ENCODE measurements at places on chromosomes 5 and 9.

- DNase-seq: no peak
These were observed 152.1 kb downstream of the EFNA5 start for GRCh38 chr5:107518616-107519015.

DNA sequence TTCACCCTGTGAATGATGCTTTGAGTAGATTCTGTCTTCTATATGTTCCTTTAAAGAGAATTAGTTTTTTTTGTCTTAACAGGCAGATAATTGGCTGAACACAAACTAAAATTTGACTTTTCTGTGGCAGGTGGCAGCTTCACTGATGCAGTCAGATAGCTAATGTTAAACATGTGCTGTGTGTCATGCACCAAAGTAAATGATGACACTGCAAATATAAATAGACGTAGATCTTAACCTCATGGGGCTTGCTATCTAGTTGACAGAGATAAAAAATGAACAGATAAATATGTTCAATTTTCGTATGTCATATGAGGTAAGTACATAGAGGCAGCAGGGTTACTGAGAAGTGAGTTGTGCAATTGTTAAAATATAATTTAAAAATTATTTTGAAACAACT, 82.7 kb downstream of the PARP8 start:
- no peak for DNase-seq

GRCh38 chr9:121503444-121503843, 3.8 kb upstream of the GGTA1 start:
- no peak for DNase-seq

GRCh38 chr9:113153599-113153998, 2.8 kb downstream of the SLC31A2 start:
- no peak for DNase-seq

DNA sequence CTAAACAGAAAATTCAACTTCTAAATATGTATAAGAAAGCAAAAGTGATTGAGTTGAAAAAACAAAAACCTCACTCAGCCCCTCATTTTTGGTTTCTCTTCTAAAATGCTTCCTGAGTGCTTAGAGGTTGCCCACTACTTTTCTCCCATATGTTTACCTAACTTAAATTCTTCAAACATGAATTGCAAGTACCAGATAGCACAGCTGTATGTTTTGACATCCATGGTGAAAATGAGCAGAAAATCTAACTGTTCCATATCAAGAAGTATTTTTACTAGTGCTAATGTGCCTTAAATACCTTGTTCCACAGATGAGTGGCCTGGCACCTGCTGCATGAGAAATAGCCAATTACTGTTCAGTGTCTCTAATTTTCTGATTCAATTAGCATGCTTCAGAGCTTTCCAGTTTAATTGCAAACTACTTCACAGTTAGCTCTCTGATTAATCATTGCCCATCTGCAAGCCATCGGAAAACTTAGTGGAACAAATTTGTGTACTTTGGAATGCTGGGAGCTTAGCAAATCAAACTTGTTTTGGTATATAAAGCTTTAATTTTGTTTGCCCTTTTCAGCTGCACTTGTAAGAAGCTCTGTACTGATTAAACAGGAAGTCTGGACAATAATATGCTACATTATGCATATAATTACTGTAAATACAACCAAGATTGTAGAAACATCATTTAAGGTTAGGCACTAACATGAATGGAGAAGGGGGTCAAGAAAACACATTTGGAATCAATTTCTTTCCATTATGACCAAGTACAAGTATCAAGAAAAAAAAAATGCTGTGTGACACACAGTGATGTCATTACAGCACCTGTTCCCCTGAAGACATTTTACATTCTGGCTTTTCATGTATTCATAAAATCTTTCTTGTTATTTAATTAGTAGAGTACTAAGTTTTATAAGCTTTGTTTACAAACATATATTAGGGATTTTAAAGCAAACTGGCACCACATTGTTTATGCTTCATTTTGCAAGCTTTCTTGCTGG, 65.6 kb downstream of the POU5F2 start:
- DNase-seq: no peak

DNA sequence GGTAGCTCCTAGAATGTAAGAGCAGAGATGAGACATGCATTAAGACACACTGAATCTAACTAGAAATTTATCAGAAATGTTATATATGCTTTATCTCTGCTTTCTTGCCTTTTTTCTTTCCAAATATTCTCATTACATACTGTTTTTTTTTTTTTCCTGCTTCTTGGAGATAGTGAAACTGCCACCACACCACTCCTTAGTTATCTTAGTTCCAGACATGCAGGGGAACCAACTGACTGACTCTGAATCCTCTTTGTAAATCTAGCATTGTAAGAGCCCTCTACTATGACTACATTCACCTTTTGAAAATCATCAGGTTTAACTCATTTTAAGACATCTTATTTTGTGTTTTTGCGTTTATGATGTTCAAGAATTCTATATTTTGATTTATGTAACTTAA, 181.3 kb upstream of the ST8SIA4 start:
- no peak for DNase-seq

GRCh38 chr9:80797831-80798688, 891.3 kb downstream of the TLE1 start:
- DNase-seq: no peak

DNA sequence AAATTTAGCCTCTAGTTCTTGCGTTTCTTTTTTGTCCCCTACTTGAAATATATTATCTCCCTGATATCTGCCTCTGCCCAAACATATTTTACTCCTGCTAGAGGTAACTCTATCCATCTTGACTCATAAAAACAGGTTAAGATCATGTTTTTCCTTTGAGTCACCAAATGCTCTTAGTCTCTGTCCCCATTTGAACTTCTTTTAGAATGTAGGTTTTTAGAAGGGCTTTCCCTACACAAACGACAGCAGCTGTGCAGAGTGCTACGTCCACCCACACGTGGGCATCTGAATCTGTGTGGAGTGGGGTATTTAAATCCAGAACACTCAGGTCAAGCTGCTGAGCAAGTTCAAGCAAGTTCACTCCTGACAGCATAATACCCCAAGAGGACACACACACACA, 2.2 kb downstream of the HSD17B3 start:
- no peak for DNase-seq

DNA sequence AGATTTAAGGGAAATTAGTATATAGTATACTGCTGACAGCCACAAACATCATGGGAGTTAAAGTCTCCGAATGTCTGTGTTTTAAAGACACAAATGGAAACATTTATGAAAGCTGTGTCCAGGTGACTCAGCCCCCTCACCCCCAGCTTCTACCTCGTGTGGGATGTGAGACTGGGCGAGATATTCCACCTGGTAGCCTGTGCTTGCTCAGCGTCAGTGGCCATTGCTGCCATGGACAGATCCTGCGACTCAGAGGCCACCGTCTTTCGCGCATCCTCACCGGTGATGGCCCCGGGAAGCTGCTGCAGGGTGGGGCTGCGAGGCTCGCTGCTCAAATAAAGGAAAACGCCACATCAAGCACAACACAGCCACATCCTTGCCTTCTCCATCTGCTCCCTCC, 31.2 kb upstream of the EXOC3 start:
- peak; percentile 59 for DNase-seq

DNA sequence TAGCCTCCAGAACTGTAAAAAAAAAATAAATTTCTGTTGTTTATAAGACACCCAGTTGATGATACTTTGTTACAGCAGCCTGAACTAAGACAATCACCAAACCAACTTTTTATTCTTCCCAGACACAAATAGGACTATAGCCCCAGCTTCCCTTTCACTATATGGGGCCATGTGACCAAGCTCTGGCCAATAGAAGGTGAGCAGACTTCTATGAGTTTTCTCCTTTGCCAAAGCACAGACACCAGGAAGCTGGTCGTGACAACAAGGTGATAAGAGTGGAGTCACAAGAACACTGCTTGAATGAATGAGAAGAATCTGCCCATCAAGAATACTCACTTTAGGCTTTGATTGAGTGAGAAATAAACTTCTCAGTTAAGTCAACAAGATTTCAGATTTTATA, 217.7 kb downstream of the DEPDC1B start:
- DNase-seq: no peak

DNA sequence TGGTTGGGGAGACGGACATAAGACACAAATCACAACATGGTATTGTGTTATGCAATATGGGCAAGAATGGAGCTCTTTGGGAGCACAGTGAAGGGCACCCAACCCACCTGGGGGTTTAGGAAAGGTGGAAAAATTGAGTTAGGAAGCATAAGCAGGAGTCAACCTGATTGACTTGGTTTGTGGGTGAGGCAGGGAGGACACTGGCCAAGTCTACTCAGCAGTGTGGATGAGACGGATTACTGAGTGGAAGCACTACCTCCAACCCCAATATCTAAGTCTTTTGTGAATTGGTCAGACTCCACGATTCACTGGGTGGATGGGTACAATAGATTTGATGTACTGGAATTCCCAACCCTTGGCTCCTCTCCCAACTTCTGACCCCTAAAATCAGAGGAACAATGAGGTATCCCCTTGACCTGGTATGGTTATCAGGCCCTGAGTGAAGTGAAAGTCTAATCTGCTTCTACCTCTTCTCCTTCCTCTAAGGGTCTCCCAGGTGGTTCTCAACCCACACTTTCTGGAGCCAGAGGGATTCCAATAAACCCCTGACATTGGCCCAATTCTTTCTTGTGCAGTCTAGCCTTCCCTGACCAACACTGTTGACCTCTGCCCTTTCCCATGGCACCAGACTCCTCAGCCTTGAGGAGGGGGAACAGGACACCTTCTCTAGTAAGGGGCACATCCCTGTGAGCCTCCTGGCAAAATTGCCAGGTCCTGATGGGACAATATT, 5.2 kb downstream of the EGR1 start:
- no peak for DNase-seq

GRCh38 chr5:35904443-35905132, 33.8 kb downstream of the CAPSL start:
- DNase-seq: peak; percentile 50

All from activated naive CD8-positive, alpha-beta T cell treated with anti-CD3 and anti-CD28 coated beads for 36 hours (primary cell).